Bone marrow (tissue), 2 donors: ENCODE measurements at places on chromosomes 3 and 15.

DNA sequence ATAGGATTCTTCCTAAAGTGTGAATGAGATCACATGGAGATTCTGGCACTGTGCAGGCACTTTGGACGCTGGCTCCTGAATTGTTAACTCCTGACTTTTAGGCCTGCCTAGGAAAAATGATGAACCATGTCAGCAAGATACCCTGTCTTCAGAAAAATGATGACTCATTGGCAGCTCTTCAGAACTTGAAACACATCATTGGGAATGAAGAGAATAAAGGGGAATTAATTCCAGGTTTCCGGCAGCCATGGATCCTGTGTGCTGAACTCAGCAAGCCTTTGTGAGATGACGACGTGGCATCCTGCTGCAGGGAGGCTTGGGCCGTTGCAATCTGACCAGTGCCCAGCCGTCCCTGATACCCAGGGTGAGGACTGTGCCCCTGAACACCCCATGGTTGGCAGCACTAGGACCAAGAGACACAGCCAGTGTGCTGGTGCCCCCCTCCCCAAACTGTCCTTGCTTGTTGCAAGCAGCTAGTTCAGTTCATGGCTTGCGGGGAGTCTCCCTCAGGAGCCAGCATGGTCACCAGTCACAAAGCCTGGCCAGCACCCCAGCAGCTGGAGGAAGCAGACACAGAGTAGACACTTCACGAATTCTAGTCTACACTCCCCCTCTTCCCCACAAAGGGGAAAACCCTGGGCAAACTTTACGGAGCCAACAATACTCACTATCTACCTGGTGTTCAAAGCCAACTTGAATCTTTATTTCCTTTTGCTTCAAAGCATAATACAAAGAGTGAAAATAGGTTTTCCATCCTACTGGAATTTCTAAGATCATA is 7.8 kb upstream of the LIPC start:
- no peak for DNase-seq

DNA sequence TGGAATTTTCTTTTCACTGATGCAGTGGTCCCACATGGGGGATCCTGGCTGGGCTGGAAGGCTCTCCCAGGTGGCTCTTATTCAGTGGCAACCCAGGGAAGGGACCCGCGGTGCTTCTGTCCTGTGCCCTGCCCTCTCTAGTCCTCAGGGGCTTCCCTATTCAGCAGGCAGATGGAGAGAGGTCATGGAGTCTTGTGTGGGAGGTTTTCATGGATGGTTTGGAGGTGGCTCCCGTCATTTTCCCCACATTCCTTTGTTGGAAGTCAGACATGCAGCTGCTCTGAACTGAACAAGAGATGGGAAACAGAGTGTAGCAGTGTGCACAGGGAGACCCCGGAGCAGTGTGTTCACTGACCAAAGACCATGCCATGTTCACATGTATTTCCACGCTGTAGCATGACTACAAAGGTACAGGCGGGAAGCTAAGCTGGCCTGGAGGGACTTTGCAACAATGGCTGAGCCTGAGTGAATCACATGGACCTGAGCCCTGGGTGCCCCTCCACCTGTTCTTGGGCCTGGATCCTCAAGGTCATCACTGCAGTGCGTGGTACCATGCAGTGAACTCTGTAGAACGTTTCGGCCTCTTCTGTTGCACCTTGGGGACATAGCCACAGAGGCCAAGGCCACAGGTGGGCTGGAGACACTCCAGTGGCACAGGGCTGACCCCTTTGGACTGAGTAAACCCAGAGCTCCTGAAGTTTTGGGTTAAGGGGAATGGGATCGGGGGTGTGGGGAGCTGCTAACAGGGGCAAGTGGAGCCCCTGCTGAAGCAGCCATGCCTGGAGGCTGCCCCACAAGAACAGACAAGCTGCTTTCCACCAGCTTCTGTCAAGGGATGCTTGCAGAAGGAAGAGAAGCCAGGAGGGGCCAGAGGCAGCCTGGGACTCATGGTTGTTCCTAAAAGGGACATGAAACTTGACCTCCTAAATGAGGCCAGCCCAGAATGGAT is 123.0 kb downstream of the ASB7 start:
- no peak for DNase-seq

GRCh38 chr3:31179768-31180167 is 285.3 kb upstream of the GADL1 start:
- DNase-seq = no peak

- peak; percentile 12 for DNase-seq
Observed at GRCh38 chr3:52237657-52238172, 1.2 kb downstream of the TWF2 start.

- no peak for DNase-seq
Observed at GRCh38 chr3:134253475-134254226, 3.0 kb upstream of the RYK start.

- no peak for DNase-seq
Observed at GRCh38 chr15:44159492-44159891, 35.6 kb downstream of the FRMD5 start.

GRCh38 chr3:128497305-128498126 is 4.5 kb upstream of the GATA2 start:
- peak; percentile 59 for DNase-seq

DNA sequence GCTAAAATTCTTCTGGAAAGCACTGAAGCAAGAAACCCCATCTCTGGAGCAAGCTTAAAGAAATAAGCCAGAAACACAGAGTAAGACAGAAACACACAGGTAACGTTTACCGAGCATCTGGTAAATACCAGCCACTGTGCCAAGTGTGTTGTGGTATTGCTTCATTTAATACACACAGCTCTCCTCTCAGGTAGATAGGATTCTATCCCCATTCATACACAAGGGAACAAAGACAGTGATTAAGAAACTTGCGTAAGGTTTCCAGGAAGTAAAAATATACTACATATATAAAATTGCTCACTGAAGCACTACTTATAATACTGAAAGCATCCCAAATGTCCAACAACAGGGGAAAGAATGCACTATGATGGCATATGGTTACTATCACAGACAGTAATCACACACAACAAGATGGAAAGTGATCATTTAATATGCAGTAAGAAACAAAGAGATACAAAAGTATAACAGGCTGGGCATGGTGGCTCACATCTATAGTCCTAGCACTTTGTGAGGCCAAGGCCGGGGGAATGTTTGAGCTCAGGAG is 27.5 kb downstream of the TAMM41 start:
- DNase-seq = no peak

DNA sequence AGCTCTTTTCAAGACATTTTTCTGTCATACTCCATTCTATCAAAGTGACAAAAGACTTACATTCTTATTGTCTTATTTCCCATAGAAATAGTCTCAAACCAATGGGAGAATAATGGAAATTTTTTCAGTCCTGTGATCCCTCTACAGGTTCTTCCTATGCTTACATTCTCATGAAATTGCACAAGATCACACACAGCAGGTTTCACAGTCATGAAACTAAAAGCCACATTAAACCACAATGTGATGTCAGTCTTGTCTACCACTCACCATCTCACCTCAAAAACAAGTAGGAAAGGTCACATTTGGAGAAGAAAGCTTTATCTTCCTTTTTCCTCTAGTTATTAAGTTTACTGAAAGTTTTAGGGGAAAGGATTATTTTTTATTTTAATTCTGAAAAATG is 161.0 kb upstream of the RORA start:
- DNase-seq = no peak

GRCh38 chr3:160448845-160449635 is 546 bp downstream of the TRIM59 start:
- DNase-seq = peak; percentile 40

DNA sequence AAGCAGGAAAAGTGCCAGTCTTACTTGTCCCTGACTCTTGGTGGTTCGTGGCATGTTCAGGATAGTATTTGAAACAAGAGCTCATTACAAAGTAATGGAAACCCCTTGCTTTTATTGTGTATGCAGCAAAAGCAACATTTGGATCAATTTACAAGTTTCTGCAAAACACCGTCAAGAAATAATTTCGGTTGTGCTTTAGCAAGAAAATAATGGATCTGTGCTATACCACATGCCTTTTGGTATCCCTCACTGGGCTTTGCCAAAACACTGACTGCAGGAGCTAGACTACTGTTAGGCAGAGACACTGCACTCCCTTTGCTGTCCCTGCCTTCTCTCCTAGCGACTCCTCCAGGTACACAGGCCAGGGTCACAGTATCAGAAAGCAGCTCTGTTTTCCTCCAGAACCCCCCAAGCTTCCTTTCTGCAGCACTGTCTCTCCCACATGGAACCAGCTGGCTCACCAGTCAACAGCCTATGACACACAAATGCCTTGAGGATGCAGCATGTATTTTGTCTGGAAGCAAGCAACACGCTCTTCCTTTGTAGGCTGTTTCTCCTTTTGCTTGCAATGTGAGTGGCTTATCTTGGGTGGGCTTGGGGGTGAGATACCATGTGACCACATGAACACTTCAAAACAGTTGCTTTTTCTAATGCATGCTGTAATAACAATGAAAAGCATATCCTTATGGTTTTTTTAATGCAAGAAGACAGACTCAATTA is 111.4 kb downstream of the PGPEP1L start:
- no peak for DNase-seq

- no peak for DNase-seq
Observed at GRCh38 chr3:106446271-106446670, 577.5 kb upstream of the CBLB start.

GRCh38 chr15:74319596-74320351 is 47.7 kb downstream of the CYP11A1 start:
- DNase-seq = no peak

- DNase-seq = no peak
Observed at GRCh38 chr3:42871592-42872196, 4.0 kb downstream of the CYP8B1 start.

DNA sequence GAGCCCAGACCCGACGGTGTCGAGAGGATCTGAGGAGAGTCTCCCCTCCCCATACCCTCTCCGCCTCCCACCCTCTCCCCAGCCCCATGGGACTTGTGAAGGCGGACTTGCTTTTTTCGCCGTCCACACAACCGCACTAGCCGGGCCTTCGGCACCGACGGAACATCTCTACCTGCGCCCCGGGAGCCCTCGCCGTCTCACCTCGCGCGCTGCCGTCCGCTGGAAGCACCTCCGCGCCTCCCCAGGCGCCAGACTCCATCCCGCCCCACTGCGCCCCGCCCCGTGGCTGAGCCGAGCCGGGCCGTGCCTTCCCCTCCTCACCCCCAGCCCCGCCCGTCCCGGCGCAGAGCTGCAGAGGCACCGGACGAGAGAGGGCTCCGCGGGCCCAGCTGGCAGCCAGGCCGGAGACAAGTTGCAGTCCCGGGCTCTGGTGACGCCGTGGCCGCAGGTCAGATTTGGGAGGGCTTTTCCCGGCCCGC is at the start of the genes DUOX1 and DUOXA1:
DUOX1 (plus strand) TSS at position 344 of the 479 bp plus-strand sequence. CDS start 1,973 bp downstream, outside the sequence.
DUOXA1 (minus strand) TSS at position 229 of the 479 bp plus-strand sequence. CDS start 6,865 bp downstream, outside the sequence.
- DNase-seq = no peak

DNA sequence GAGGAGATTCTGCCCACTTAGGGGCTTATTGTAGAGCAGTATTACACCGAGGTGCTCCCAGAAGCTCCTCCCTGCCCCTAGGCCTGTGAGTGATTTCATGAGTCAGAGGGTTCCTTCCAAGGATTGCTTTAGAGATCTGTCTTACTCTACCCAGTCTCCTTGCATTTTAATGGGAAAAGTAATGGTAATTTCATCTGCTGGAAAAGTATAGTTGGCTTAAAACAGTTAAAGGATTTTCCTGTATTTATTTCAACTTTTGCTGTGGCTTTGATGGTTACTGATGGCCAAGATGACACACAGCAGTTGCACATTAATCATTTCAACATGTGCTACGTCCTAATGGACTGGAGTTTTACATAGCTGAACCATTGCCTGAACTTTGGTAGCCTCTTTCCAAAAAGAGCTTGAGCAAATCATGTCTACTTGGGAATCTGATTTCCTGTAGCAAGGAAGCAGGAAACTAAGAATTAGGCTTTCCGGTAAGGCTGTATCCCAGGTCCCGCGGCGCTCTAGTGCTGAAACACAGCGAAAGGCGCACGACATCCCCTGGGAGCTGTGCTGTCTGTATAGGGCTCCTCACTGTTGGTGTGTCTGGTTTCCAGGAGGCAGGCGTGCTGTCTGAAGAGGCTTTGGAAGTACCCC is 9.2 kb upstream of the PGPEP1L start:
- DNase-seq = no peak

DNA sequence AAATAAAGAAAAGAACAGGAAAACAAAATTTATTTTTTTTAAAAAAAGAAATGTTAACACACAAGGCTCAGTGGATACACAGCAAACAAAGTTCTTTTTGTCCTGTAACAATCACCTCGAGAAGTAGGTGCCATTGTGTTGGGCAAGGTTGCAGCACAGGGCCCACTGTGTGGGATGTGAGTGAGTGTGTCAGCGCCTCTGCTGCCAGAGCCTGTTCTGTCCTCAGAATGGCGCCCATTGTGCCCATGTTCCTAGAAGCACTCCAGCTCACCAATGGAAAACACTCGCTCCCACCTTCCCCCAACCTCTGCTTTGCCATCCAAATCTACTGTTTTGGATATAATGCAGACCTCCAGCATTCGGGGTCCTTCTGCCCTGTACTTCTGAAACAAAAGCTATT is 84.9 kb upstream of the CLDN18 start:
- no peak for DNase-seq

GRCh38 chr15:30062881-30063280 is 19.9 kb upstream of the GOLGA8J start:
- no peak for DNase-seq

DNA sequence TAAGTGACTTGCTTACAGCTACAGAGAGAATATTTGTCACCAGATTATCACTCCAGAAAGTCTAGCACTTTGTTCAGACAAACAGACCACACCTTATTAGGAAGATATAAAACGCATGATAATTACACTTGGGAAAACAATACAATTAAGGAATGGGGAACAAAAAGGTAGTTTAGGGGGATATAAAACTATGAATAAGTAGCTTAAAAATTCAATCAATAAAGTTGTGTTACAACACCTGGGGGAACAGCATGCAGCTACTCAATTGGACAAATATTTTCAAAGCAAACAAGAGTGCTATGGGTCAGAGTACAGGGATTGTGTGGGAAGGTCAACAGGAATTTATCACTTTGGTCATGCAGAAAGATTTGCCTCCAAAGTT is 15.1 kb downstream of the CLDN1 start:
- no peak for DNase-seq

DNA sequence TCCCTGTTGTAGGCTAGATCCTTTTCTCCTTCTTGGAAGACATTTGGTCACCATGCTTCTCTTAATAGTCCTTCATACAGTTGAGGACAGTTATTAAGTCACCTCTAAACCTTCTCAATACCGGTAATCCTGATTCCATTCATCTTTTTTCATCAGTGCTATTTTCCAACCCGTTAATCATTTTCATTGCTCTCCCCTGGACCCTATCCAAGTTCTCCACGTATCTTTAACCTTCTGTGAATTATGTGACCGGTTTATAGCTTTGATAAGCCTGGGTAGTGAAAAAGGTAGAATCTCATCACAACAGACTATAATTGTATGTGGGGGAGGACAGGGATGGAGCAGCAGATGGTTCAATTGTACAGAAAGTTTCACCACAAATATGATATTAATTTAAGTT is 168.5 kb downstream of the MECOM start:
- DNase-seq = no peak
